ENCODE measurements at places on chromosomes 13 and 19.

DNA sequence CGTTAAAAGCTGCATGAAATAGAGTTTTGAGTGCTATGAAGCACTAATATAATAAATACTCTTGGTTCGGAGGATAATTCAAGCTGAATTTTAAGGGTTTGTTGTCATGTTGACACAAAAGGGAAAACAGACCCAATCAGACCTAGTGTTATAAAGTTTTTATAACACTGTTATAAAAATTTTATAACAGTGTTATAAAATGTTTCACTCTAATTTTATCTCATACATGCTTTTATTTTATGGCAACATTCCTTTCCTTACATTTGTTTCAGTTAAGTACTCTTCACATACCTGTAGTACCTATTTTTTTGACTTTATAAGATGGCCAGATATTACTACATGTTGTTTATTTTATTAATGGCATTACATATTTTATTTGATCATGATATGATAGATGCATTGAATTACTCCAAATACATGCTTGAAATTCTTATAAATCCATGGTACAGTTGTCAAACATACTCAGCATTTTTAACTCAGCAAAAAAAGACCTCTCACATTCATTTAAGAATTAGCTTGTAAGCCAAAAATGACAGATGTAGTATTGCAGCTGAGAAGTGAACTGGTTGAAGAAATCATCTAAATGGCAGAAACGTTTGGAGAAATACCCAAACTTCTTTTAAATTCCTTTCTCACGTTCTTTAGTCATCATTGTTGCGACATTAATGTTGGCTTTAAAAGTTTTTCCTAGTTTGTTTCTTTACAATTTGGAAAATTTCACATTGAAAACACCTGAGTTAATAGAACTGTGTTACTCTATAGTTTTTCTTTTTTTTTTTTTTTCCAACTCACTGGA is 104.5 kb downstream of the PIBF1 start:
- DNase-seq: no peak

GRCh38 chr19:43380771-43381386 is 27.4 kb downstream of the CD177 start:
- DNase-seq: no peak

DNA sequence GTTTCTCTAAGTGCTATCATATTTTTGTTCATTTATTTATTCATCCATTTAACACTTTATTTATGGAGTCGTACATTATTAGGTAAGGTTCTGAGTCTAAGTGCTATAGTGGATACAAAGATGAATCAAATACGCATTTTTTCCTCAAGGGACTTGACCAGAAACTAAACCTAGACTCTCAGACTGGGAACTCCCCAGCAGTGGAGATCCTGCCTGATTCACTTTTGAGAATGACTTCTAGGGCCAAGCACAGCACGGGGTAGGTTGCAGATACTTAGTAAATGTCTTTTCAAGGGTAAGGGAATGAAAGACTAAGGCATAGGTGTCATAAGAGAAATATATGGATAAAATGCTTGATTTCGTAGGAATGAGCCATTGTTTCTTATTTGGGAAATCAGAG is 7.2 kb downstream of the DNAJC15 start:
- DNase-seq: no peak

DNA sequence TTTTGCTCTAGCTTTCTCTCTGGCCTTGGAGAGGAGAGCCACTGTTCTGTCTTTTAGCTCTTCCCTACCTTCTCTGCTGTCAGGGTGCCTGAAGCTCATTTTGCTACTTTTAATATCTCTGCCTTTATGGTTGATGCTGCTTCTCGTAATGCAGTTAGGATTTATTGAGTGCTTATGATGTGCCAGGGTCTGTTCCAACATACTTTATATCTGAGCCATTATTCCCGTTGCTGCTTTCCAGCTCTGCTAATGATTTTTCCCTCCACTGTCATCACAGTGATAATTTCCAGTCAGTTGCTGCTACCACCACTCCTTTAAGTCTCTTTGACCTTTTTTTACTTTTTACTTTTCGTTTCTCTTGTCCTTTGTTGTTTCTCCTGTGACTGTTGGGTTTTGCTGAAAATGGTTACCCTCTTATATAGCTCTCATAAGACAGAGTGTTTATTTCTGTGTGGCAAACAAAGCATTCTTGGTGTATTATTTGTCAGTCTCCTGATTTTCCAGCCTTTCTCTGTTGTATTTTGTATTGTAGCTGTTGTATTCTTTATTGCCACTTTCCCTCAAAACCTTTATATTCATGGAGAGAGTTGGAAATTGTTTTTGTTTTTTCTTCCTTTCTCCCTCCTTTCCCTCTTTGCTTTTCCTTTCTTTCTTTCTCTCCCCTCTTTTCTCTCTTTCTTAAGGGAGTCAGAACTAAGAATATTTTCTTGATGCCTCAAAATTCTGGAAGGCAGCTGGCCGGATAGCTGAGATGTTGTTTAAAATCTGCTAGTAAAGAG is 37.4 kb downstream of the COG6 start:
- no peak for DNase-seq
